Muscle of leg (tissue), 16 donors: ENCODE measurements at places on chromosomes 2 and 18. TPM values are rescaled to one million over a fixed set of nuclear protein-coding genes. Genes with fewer than 3 reads are reported as not detected.

DNA sequence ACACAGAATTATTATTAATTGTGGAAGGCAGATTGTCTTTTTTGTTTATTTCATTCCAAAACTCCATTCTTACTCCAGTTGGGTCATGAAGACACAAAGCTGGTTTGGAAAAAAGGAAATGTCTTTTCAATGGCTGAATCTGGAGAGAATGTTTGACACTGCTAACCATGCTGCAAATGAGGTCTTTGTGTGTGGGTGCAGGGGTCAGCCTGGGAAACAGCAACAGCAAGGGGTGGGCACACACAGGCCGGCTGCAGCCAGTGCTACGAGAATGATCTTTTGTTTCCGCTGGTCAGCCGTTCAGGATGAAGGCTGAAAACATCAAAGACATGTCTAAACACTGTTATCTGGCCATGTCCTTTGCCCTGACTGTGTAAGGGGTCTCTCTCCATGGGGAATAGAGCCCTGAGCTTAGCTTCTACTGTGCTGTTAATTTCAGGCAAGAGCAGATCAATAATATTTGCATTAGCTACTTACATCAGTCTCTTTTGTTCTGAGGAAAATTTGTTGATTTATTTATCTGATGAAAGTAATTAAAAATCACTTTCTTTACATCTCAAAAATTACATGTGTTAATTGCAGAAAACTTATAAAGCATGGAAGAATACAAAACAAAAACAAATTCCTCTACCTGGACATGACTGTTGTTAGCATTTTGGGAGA, 33.3 kb upstream of the E2F6 start:
- no peak for DNase-seq

ARHGAP25 gene
- polyA plus RNA-seq, result 3.3 TPM

- DNase-seq, result no peak
Measured at GRCh38 chr2:221677688-221678087, 105.6 kb upstream of the EPHA4 start.

LCT gene
- not detected for polyA plus RNA-seq

OR6B2 gene
- polyA plus RNA-seq, result not detected
